Left lung (tissue), 14 donors: ENCODE measurements at places on chromosomes 7 and 10.

GRCh38 chr10:45235798-45236220, 79.6 kb downstream of the OR13A1 start:
- no peak for DNase-seq

DNA sequence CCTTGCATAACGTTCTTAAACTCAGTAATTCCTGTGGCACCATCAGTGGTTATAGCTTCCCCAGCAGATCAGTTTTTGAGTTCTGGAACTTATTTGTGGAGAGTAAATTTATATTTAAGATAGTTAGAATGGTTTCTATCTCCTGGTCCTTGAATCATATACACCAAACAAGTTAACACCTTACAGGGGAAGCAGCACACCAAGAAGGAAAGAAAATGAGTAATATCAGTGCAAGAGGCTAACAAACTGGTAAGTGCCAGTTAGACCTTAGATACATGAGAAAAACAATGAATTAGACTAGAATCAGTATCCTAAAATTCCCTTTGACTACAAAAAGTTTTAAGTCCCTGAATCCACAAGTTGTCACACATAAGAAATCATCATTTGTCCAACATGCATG, 54.2 kb downstream of the ABI1 start:
- DNase-seq = no peak

GRCh38 chr10:48649349-48649944, 35.2 kb upstream of the WDFY4 start:
- no peak for DNase-seq

- DNase-seq = no peak
These were observed 32.0 kb upstream of the KLF6 start for GRCh38 chr10:3816995-3817394.

- DNase-seq = no peak
These were observed 20.1 kb upstream of the ITPRID1 start for GRCh38 chr7:31493714-31494181.

- DNase-seq = no peak
These were observed 569 bp downstream of the SLC26A5 start for GRCh38 chr7:103445228-103446048.

GRCh38 chr7:138584283-138584682, 116.9 kb downstream of the SVOPL start:
- DNase-seq = no peak

DNA sequence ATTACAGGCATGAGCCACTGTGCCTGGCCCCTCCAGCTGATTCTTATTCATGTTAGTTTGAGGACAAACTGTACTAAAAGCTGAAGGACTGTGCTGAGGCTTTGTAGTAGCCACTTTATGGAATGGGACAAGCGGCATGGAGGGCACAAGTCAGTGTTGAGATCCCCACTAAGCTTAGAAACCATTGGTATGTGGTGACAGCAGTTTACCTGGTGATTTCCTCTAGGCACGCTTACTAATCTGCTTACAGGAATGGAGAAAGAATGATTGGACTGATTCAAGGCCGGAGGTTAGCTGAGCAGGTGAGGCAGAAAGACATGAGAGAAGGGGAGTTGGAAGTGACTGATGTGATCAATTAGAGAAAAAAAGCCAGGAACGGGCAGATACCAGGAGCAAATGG, 3.7 kb downstream of the ZNF398 start:
- no peak for DNase-seq

DNA sequence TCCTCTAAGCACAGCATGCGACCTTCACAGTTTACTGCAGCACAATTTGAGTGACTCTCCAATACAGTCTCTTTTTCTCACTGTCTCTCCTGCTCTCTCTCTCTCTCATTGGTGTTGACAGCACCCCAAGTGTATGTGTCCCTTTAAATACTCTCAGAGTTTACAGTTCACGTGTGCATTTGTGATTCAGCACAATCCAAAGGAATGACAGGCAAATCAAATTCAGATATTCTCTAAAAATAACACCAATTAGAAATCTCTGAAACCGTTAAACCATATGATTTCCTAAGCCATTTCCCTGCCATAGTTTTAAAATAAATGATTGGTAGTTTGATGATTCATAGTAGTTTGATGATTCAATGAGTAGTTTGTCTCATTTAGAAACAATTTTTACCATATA, 104.0 kb upstream of the GAD2 start:
- DNase-seq = no peak

DNA sequence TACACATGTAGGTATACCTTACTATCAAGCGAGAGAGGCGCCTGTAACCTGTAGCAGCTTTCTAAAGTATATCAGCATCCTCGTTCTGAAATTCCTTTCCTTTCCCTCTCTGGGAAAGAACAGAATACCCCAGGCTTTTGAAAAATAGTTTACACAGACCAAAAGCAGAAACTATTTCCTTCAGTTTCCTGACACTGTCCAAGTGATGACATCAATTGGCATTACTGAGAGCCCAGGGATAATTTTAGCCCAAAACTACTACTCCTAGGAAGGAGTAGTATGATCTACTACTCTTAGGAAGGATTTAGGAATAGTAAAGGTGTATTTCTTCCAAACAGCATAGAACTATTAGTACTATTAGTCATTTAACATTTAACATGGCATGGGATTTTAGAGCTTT, 6.0 kb downstream of the GNG11 start:
- no peak for DNase-seq
